ENCODE measurements at places on chromosomes 11 and 22.

- DNase-seq, result no peak
Observed at GRCh38 chr11:17578958-17579357, 31.9 kb downstream of the OTOG start.

- DNase-seq, result no peak
Observed at GRCh38 chr11:115255006-115255762, 249.0 kb downstream of the CADM1 start.

GRCh38 chr22:17807578-17808410, 33.5 kb upstream of the BID start:
- no peak for DNase-seq

- DNase-seq, result no peak
Observed at GRCh38 chr22:47071807-47072641, 309.6 kb downstream of the TBC1D22A start.

DNA sequence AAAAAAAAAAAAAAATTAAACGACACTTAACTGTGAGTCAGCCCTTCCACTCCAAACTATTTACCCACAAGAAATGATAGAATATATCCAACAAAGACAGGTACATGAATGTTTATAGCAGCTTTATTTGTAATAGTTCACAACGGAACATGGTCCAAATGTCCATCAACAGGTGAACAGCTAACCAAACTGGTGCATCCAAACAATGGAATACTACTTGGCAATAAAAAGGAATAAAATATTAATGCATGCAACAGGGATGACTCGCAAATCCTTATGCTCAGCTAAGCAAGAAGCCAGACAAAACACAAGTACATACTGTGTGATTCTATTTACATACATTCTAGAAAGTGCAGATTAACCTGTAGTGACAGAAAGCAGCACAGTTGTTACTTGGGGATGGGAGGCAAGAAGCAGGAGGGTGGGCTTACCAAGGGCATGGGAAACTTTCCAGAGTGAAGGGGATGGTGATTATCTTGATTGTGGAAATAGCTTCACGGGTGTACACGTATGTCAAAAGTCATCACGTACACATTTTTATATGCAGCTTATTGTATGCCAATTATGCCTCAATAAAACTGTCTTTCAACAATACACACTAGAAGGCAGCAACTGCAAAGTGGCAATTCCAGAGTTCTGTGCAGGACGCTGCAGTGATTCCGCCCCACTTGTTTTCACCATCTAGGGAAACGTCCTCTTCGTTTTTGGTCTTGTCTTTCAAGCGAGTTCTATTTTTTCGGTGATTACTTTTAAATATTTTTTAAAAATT, 6.7 kb upstream of the SF1 start:
- DNase-seq, result no peak

- no peak for DNase-seq
Observed at GRCh38 chr11:108084811-108085210, 36.6 kb upstream of the ACAT1 start.

DNA sequence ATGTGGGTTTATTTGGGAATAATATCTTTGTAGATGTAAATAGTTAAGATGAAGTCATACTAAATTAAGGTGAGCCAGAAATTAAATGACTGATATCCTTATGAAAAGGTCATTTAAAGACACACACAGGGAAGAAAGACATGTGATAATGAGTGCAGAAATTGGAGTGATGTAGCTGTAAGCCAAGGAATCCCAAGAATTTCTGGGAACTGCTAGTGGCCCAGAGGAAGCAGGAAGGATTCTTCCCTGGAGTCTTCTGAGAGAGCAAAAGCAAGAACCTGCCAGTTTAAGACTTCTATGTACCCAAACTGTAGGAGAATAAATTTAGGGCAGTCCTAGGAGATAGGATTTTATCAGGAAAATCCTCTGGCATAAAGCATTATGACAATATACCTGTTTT, 66.9 kb downstream of the LRRC4C start:
- no peak for DNase-seq

GRCh38 chr22:17283423-17283822, 64.2 kb upstream of the ADA2 start:
- no peak for DNase-seq

GRCh38 chr11:68181719-68182451, 31.2 kb downstream of the KMT5B start:
- no peak for DNase-seq

Data from naive B cell (primary cell).